ENCODE measurements at places on chromosomes 3 and 15. TPM values are rescaled to one million over a fixed set of nuclear protein-coding genes. Genes with fewer than 3 reads are reported as not detected.

- peak; percentile 93 for DNase-seq
- peak overlapping the region; percentile 91 for H3K4me3 ChIP-seq
- H3K4me1 ChIP-seq, result peaks cover 44% of the 10 kb centered on the region
Measured at GRCh38 chr3:38454884-38455638, 1.4 kb downstream of the ACVR2B start.

GRCh38 chr3:32871273-32871672, 53.5 kb downstream of the TRIM71 start:
- no peaks in the 10 kb centered on the region for H3K27me3 ChIP-seq
- H3K36me3 ChIP-seq, result no peaks in the 10 kb centered on the region
- no peak overlapping the region for H3K27ac ChIP-seq
- no peak overlapping the region for H3K4me3 ChIP-seq
- no peak for DNase-seq
- peaks cover 18% of the 10 kb centered on the region for H3K4me1 ChIP-seq

GRCh38 chr15:64461721-64462162, 1.4 kb downstream of the ZNF609 start:
- H3K4me1 ChIP-seq, result peaks cover 2% of the 10 kb centered on the region
- no peak for DNase-seq
- H3K36me3 ChIP-seq, result no peaks in the 10 kb centered on the region

DNA sequence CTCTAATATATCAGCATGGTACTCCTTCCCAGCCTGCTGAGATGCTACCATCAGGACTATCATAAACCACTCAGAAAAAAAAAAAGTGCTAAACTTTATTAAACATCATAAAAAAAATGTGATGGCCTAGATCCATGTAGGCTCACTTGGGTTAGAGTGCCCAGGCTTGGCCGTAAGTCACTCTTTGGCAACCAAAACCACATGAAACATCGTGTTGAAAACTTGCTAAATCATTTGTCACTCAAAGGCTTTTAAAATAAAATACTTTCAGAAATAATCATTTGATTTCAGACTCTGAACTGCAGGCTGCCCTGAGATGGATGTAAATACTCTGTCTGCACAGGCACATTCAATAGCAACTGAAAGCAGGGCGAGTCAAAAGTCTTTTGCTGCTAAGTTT, 78.4 kb upstream of the WNT5A start:
- DNase-seq, result no peak
- H3K27ac ChIP-seq, result no peak overlapping the region
- H3K4me3 ChIP-seq, result no peak overlapping the region
- H3K4me1 ChIP-seq, result peaks cover 6% of the 10 kb centered on the region
- no peaks in the 10 kb centered on the region for H3K36me3 ChIP-seq
- no peaks in the 10 kb centered on the region for H3K27me3 ChIP-seq

GRCh38 chr3:184379358-184380184, at the start of gene CHRD:
TSS of gene CHRD (plus strand) at chr3:184380054. CDS start at chr3:184380319, 265 bp downstream.
- peak within 1 kb of the TSS; percentile 49 for H3K4me3 ChIP-seq
- peaks cover 4% of the 10 kb centered on the region for H3K27me3 ChIP-seq
- peak within 1 kb of the TSS; percentile 80 for H3K27ac ChIP-seq
- peaks cover 4% of the 10 kb centered on the region for H3K4me1 ChIP-seq
- DNase-seq, result no peak

DNA sequence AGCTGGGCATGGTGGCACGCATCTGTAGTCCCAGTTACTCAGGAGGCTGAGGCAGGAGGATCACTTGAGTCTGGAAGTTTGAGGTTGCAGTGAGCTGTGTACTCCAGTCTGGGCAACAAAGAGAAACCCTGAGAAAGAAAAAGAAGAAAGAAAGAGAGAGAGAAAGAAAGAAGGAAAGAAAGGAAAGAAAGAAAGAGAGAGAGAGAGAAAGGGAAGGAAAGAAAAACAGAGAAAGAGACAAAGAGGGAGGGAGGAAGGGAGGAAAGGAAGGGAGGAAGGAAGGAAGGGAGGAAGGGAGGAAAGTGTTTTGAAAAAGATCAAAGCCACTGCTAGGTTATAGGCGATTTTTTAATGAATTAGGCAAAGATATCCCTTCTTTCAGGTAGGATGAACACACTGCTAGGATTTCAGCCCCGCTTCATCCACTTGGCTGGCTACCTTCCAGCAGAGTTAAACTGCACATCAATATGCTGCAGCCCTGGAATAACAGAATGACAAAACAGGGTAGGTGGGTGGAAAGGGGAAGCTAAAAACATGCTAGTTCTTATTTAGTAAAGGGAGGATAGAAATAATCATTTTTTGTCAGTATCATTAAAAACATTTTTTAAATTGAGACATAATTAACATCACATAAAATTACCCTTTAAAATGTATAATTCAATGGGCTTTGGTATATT, 12.8 kb upstream of the PPARG start:
- no peak for DNase-seq
- no peaks in the 10 kb centered on the region for H3K27me3 ChIP-seq
- no peaks in the 10 kb centered on the region for H3K36me3 ChIP-seq
- no peak overlapping the region for H3K4me3 ChIP-seq
- no peaks in the 10 kb centered on the region for H3K4me1 ChIP-seq

DNA sequence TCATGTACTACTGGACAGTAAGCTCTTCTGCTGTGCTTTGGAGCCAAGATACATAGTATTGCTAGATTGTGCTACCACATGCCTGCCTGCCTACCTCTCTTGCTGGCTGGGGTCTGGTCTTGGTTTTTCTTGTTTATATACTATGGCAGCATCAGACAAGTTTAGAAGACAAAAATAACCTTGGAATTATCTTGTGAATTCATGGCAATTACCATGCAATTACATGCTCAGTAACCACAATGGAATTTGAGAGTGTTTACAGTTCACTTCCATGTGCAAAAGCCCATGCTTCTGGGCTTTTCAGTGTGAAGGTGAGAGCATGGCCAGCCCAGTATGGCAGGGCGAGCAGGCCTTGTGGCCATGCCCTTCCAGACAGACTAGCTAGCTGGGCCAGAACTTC, 48.0 kb upstream of the C15orf61 start:
- H3K36me3 ChIP-seq, result peaks cover 2% of the 10 kb centered on the region
- no peaks in the 10 kb centered on the region for H3K27me3 ChIP-seq
- DNase-seq, result no peak

DNA sequence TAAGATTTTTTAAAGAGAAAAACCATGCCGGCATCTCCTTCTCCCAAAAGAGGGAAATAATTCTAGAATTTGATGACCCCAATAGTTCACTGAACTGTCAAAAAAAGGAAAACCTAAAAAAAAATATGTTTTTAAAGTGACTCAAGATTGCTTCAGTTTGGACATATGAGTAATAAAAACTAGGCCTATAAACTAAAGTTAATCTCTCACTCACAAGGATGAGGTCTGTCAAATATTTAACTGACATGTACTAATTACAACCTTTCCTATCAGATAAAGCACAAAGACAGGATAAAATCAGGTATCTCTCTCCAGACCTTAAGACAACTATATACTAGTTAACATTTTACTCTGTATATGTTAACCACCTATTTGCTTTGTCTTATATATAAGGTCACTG, 231.9 kb downstream of the NSUN3 start:
- no peaks in the 10 kb centered on the region for H3K36me3 ChIP-seq
- no peak for DNase-seq
- H3K4me1 ChIP-seq, result no peaks in the 10 kb centered on the region
- H3K27me3 ChIP-seq, result no peaks in the 10 kb centered on the region
- H3K4me3 ChIP-seq, result no peak overlapping the region

GUCA1C gene
- total RNA-seq, result not detected

CHST14 gene
- 14.3 TPM for total RNA-seq

SLC2A2 gene
- total RNA-seq, result 12.6 TPM

GPR149 gene
- not detected for total RNA-seq

CD276 gene
- total RNA-seq, result 31.5 TPM

Data from kidney (tissue), 22 donors.